ENCODE measurements at places on chromosomes 11 and 22.

GRCh38 chr11:567011-567628 is 6.3 kb downstream of the RASSF7 start:
- no peak for DNase-seq

DNA sequence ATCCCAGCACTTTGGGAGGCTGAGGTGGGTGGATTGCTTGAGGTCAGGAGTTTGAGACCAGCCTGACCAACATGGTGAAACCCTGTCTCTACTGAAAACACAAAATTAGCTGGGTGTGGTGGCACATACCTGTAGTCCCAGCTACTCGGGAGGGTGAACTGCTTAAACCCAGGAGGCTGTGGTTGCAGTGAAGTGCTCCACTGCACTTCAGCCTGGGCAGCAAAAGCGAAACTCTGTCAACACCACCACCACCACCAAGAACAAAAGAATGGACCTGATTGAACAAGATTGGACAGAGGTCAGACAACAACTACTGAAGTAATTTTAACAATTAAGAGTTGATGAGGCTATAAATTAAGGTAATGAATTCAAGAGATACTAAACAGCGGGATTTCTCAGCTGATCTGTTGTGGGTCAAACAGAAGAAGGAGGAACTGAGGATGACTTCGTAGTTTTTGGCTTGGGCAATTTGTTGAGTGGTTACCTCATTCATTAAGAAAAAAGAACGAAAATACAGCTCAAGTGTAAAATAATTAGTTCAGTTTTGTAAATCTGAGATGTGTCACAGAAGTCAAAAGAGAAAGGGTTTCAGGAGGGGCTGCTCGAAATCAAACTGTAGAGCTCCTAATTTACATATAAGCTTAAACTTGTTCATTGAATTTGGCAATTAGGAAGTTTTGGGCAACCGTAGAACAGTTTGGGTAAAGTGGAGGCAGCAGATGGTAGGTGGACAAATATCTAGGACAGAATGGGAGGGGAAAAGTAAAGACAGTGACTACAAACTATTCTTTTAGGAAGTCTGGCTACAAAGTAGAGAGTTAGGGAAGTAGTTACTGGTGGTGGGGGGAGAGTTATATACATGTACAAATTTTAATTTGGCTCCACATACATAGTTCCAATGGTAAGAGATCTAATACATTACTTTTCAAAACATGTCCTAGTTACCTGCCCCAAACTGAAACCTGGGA is 4.5 kb downstream of the IL18 start:
- no peak for DNase-seq

DNA sequence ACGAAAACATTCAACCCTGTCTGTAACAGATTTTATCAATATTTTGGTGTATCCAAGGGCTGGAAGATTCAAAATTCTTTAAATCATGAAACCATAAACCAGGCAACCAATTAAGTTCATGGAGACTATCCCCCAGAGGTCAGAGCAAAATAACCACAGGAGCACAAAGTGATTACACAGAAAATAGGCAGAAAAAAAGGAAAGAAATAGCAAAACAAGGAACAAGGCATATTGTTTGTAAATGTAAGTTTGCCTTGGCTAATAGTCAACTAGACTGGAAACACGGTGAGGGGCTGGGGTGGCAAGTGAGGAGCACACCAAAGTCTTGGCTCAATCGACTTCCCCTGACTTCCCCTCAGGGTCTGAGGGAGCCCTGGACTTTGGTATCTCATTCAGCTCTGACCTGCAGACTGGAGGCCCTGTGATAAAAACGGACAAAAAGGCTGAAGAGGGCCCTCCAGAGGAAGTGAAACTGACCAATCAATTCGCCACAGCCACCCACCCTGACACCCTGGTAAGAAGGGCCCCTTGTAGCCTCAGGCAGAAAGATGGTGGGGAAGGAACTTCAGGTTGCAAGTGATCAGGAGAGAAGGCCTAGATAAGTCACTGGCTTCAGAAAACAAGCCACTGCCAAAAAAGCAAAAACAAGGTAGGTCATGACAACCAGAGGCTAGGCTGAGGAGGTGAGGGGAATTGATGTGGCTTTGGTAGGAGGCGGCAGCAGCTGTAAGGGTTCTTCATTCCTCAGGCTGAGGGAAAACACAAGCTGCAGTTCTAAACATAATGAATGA is 1.8 kb downstream of the SIK3 start:
- DNase-seq: no peak

GRCh38 chr11:73384872-73385689 is 8.9 kb downstream of the RELT start:
- DNase-seq: no peak

DNA sequence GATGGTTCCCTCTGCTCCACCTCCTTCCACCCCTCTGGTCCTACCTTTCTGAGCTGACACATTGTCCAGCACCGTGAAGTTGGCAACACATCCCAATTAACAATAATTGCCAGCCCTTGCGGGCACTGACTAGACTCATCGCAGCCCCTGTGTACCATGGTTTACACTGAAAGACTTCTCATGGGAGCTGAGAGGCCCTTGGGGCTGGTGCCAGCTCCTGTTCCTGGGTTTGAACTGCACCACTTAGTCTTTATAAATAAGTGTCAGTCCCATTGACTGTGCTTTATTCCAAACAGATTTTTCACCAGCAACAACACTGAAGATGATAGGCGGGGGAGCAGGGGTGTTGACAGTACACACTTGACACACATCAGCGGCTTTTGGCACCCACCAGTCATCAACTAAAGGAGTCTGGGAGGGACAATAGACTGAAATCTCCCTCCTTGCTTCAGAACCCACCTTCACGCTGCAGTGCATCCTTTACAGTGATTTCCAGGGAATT is 447.3 kb downstream of the NTM start:
- no peak for DNase-seq

- DNase-seq: no peak
These were observed 53.3 kb downstream of the NCAM1 start for GRCh38 chr11:113014262-113015097.

DNA sequence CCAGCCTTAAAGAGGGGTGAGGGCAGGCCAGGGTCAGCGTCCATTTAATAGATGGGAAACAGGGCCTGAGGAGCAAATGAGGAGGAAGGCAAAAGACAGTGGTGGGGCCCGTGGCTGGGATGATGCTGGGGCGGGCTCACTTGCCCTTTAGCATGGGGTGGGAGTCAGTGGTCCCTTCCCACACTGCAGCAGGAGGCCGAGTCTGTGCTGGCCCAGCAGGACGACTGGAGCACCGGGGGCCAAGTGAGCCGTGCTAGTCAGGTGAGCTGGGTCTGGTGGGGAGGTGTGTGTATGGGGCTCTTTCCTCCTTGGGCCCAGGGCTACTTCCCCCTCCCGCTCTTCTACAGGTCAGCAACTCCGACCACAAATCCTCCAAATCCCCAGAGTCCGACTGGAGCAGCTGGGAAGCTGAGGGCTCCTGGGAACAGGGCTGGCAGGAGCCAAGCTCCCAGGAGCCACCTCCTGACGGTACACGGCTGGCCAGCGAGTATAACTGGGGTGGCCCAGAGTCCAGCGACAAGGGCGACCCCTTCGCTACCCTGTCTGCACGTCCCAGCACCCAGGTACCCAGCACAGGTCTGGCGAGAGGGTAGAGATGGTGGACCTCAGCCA is 12.8 kb downstream of the SCYL1 start:
- no peak for DNase-seq

DNA sequence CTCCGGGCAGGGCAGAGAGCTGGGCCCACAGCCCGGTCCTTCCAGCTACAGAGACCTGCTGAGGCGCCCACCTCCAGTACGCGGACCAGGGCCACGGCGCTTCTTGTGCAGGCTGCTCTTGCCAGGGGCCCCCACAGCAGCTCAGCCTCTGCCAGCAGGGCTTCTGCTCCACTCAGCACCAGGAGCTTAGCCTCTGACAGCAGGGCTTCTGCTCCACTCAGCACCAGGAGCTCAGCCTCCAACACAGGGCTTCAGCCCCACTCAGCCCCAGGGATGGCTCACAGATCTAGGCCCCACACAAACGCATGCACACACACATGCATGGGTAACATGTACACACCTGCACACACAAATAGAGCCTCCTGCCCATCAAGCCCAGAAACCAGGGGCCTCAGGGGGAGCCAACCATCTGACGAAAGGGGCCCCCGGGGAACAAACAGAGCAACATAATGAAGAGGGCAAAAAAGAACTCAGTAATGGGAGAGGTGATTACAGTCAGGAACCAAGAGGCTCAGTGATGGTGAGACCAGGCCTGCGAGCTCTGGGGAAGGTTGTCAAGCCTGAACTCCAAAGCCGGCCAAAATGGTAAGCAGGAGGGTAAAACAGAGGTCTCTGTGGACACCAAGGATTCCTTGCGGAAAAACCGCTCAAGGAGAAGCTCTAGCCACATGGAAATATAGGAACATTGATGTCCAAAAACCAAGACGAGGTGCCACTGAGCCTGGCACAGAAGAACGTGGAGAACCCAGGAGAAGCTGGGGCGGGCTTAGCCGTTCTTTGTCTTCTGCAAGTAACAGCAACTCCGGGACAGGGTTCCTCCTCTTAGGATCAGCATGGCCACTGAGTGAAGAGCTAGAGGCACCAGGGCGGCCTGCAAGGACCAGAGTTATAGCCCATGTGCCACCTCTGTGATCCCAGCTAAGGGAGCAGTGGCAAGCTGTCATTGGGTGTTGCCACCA is 46.5 kb downstream of the GNB1L start:
- no peak for DNase-seq

- DNase-seq: no peak
These were observed 161.6 kb downstream of the CEP164 start for GRCh38 chr11:117488996-117489952.

GRCh38 chr11:58968251-58968711 is 29.0 kb downstream of the GLYATL1 start:
- DNase-seq: no peak

GRCh38 chr22:27382947-27383346 is 418.6 kb downstream of the MN1 start:
- no peak for DNase-seq

- DNase-seq: no peak
These were observed 34.3 kb downstream of the PRR5L start for GRCh38 chr11:36330411-36330810.

- no peak for DNase-seq
These were observed 2.4 kb upstream of the CECR2 start for GRCh38 chr22:17366830-17367229.

- no peak for DNase-seq
These were observed 91.9 kb downstream of the CTTN start for GRCh38 chr11:70490208-70490607.

- no peak for DNase-seq
These were observed 28.5 kb upstream of the BAIAP2L2 start for GRCh38 chr22:38138961-38139360.

GRCh38 chr11:67413266-67413849 is 2.1 kb upstream of the CARNS1 start:
- DNase-seq: no peak

GRCh38 chr11:72759468-72759985 is 7.3 kb upstream of the ARAP1 start:
- DNase-seq: no peak

- DNase-seq: no peak
These were observed 429.6 kb downstream of the METTL15 start for GRCh38 chr11:28537822-28538221.

DNA sequence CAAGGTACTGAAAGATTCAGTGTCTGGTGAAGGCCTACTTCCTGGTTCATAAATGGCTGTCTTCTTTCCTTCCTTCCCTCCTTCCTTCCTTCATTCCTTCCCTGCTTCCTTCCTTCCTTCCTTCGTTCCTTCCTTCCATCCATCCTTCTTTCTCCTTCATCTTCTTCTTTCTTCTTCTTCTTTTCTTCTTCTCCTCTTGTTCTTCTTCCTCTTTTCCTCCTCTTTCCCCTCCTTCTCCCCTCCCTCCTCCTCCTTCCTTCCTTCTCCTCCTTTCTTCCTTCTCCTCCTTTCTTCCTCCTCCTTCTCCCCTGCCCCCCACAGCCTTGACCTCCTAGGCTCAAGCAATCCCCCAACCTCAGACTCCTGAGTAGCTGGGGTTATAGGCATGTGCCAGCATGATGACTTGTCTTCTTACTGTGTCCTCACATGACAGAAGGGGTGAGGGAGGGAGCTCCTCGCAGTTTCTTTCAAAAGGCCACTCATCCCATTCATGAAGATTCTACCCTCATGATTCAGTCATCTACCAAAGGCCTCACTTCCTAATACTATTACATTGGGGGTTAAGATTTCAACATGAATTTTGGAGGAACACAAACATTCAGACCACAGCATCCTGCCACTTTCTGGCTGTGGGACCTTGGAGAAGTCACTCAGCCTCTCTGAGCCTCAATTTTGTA is 22.6 kb upstream of the CCDC134 start:
- DNase-seq: no peak

DNA sequence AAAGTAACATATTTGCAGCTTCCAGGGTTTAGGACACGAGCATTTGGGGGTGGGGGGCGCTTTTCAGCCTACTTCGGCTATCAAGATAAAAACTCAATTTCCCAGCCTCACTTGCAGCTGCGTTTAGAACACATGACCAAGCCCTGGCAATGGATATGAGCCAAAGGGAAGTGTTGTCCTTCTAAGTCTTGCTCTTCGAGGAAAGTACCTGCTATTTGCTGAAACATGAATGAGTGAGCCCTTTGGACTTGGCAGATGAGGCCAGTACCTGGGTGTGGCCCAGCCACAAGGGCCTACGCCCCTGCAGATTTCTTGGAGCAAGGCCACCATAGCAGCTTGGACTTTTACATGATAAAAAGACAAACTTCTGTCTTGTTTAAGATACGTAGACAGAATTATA is 60.2 kb upstream of the SORL1 start:
- DNase-seq: no peak

DNA sequence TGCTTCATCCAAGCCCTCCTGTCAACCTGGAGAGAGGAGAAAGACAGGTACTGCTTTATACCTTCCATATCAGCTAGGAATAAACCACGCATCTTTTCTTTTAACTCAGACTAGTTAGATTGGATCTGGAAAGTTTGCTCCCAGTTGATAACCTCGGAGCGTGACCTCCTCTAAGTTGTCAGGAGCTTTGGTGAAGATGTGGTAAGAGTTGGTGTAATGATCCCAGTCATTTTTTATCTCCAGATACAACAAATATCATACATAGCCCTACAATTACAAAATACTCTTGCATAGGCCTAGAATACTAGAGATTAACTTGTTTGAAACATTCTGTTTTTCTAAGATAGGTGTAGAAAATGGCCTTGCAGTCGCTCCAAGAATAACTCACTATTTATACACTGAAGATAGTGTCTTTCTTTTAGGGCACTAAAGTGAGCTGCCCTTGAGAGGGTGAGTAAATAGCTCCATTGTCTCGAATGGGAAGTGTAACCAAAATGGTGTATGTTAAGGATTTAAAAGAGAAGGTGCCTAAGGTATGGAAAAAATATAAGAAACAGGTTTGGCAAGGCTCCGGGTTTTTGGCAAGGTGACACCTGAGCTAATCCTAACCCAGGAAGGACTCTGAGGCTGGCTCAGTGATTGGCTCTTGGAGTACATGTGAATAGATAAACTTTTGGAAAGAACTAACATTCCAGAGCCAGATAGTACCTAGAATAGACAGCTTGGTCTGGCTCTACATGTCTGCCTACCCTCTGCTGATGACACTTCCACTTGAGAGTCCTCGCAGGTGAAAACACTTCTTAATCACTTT is 59.4 kb downstream of the GLYATL1 start:
- DNase-seq: no peak
